Naive thymus-derived CD4-positive, alpha-beta T cell (primary cell): ENCODE measurements at places on chromosomes 3 and 15. TPM values are rescaled to one million over a fixed set of nuclear protein-coding genes. Genes with fewer than 3 reads are reported as not detected.

GRCh38 chr3:79497447-79498111, 270.2 kb downstream of the ROBO1 start:
- H3K27ac ChIP-seq: no peak overlapping the region
- no peaks in the 10 kb centered on the region for H3K36me3 ChIP-seq
- DNase-seq: no peak

DNA sequence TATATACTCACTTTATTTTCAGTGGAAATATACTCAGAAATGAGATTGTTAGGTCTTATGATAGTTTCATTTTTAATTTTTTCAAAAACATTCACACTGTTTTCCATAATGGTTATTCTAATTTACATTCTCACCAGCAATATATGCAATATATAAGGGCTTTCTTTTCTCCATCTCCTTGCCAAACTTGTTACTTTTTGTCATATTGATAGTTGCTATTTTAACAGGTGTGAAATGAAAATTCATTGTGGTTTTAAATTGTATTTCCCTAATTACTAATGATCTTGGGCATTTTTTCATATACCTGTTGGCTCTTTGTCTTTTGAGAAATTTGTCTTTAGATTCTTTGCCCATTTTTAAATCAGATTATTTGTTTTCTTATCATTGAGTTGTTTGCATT, 325.2 kb downstream of the DIPK2A start:
- H3K4me1 ChIP-seq: no peaks in the 10 kb centered on the region
- no peaks in the 10 kb centered on the region for H3K36me3 ChIP-seq
- DNase-seq: no peak
- no peaks in the 10 kb centered on the region for H3K27me3 ChIP-seq

DNA sequence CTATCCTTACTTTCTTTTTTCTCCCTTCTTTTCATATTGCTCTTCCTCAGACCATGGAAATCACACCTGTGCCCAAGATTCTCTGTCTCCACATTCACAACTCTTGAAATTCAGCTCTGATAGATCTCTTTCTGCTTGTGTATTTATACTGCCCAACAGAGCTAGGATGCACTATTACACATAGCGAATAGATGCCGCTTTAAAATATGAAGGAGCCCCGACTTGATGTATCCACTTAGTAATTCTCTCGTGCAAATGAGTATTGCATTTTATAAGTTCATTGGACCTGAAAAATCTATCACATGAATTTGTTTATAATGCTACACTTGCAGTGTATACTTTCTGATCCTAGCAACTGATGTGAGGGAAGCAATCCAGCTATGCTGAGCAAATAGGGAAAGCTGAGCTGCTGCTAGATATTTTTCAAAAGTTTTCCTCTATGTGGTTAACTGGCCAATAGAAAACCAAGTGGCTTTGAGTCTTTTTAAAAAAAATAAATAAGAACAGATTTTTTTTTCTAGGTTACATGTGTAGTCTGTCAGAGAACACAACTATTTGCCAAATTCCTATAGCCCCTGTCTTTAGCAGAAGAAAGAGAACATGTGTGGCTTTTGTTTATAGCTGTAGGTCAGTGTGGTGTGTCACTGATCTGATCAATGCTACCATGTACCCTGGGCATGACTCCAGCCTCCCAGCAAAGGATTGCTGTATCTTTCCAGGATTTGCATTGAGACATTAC, 64.3 kb upstream of the LEKR1 start:
- no peak for DNase-seq
- H3K27me3 ChIP-seq: no peaks in the 10 kb centered on the region
- no peak overlapping the region for H3K4me3 ChIP-seq
- H3K4me1 ChIP-seq: no peaks in the 10 kb centered on the region
- no peak overlapping the region for H3K27ac ChIP-seq

DNA sequence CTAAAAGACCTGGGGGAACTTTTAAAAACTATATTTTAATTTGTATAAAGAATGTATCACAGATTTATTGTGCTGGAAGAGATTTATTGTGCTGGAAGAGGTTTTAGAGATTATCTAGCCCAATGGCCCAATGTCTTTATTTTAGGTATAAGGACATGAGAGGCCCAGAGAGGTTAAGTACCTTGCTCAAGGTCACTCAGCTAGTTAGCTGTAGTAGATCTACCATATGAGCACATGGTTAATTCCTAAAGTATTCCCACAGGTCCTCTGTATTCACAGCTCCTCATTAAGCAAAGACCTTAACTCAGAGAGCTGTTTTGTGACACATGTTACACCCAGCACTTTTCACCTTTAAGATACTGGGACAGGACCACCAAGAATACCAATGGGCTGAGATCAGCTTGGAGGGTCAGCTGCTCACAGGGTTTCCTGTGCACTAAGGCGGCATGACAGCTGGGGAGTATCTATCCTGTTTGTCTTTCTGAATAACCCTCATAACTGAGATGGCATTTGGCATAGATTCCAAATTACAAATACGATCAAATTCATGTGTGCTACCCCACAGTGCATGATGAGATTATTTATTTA, 143.1 kb upstream of the TBL1XR1 start:
- no peak overlapping the region for H3K4me3 ChIP-seq
- peaks cover 19% of the 10 kb centered on the region for H3K4me1 ChIP-seq
- DNase-seq: no peak

- no peaks in the 10 kb centered on the region for H3K27me3 ChIP-seq
- H3K4me1 ChIP-seq: no peaks in the 10 kb centered on the region
- no peaks in the 10 kb centered on the region for H3K36me3 ChIP-seq
Observed at GRCh38 chr3:38840987-38841386, 25.0 kb upstream of the SCN10A start.

The NR1I2 gene
- 0.22 TPM in 1 of 2 replicates, not detected in the other for total RNA-seq

- H3K4me1 ChIP-seq: peaks cover 20% of the 10 kb centered on the region
- no peak for DNase-seq
- peak overlapping the region; percentile 68 for H3K4me3 ChIP-seq
- H3K36me3 ChIP-seq: no peaks in the 10 kb centered on the region
- peak overlapping the region; percentile 70 for H3K27ac ChIP-seq
- H3K27me3 ChIP-seq: no peaks in the 10 kb centered on the region
Observed at GRCh38 chr3:58333206-58334012, 717 bp downstream of the PXK start.

DNA sequence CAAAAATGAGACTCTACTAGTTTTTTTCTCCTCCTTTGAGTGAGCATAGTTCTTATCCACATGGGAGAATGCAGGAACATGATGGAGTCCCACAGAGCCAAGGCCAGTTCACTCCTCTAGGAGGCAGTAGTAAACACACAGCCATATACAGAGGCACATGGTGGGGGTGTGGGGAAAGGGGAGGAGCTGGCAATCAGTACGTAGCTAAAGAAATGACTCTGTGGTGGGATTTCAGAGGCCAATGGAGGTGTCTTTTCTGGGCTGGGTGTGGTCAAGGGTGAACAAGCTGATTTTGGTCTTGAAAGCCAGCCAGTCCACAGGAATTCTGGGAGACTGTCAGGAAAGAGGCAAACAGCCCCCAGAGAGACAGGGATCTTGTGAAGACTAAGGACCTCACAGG, 6.6 kb upstream of the RAB11A start:
- no peaks in the 10 kb centered on the region for H3K36me3 ChIP-seq
- no peaks in the 10 kb centered on the region for H3K27me3 ChIP-seq
- H3K4me1 ChIP-seq: no peaks in the 10 kb centered on the region
- no peak overlapping the region for H3K27ac ChIP-seq
- no peak overlapping the region for H3K4me3 ChIP-seq

The FSD2 gene
- not detected in 2 replicates for total RNA-seq

DNA sequence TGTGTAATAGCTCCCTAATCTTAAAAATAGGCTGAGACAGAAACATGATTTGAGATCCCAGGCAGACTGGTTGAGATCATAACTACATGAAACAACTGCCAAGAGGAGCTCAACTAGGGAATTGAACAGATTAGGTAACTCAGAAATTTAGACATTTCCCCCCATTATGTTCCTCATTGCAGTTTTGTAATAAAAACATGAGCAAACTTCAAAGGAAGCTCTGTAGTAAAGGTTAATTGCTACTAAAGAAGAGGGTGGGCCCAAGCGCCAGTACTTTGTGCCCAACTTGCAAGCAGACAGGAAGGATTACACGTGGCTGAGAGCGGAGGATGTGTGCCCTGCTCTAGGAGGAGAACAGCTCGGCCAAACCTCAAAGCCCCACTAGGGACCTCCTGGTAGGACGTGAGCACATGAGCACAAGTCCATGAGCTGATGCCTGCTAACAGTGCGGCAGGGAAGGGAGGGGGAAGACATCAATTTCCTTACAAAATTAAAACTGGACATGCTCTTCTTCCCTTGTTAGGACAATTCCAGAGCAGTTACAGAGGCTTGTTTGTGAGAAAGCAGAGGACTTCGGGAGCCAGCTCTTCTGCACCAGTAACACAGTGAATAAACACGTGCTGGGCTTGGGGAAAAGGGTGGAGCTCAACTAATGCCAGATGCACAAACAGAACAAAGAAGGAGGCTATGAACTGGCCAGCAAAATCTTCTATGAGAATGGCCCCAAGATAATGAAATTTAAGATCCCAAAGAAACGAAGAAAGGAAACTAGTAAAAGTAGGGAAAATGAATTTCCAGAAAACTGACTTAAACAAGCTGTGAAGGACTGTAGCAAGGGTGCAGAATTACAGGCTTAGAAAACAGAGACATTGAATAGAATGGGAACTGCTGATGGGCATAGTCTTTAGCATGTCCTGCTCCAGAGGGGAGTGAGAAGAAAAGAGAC, 275.5 kb downstream of the MECOM start:
- H3K4me1 ChIP-seq: no peaks in the 10 kb centered on the region
- no peak overlapping the region for H3K27ac ChIP-seq
- no peak overlapping the region for H3K4me3 ChIP-seq
- no peaks in the 10 kb centered on the region for H3K27me3 ChIP-seq

DNA sequence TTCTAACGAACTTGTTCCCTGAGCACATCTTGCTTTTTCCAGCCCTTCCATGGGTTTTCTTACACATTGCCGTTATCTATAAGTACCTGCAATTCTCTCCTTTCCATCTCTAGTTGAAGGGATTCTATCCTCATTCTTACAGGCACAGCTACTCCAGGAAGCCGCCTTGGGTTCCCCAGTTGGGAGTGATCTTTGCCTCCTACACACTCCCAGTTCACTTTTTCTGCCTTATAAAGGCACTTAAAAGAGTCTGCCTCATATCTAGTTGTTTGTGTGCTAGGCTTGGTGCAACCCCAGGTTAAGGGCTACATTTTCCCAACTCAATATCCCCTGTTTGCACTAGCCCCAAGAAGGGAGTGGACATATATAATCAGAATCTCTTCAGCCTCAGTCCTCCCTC, 44.0 kb upstream of the IREB2 start:
- H3K4me1 ChIP-seq: no peaks in the 10 kb centered on the region
- no peak overlapping the region for H3K4me3 ChIP-seq
- no peak for DNase-seq
- H3K27ac ChIP-seq: no peak overlapping the region

DNA sequence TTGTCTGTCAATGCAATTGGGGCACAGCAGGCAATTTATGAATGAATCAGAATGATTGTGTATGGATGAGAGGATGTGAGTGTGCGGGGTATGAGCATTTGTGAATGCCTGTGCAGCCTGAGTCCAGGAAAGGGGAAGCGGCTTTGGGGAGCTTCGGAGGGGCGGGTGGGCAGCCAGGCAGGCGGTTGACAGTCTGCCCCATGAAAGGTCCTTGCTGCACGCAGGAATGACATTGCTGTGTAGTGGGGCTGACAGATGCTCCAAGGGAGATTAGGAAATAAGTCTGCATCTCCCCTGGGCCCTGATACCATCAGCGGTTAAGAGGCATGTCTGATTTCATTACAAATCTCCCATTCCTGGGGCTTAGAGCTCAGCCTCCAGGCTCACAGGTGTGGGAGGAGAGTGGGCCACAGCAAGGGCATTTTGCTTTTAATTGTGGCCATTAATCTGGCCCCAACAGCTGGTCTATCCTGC, 26.4 kb upstream of the TSPAN3 start:
- no peaks in the 10 kb centered on the region for H3K36me3 ChIP-seq
- H3K4me1 ChIP-seq: no peaks in the 10 kb centered on the region
- H3K4me3 ChIP-seq: no peak overlapping the region

- no peaks in the 10 kb centered on the region for H3K4me1 ChIP-seq
- no peaks in the 10 kb centered on the region for H3K36me3 ChIP-seq
- H3K27ac ChIP-seq: no peak overlapping the region
- H3K4me3 ChIP-seq: no peak overlapping the region
- no peaks in the 10 kb centered on the region for H3K27me3 ChIP-seq
Observed at GRCh38 chr3:123656691-123657090, 71.8 kb upstream of the HACD2 start.

GRCh38 chr15:33242669-33243191, 48.2 kb upstream of the FMN1 start:
- H3K36me3 ChIP-seq: no peaks in the 10 kb centered on the region
- no peak for DNase-seq
- H3K4me1 ChIP-seq: no peaks in the 10 kb centered on the region

- no peak overlapping the region for H3K4me3 ChIP-seq
- no peaks in the 10 kb centered on the region for H3K27me3 ChIP-seq
Observed at GRCh38 chr3:117565777-117566176, 856.2 kb downstream of the TUSC7 start.

The STRC gene
- total RNA-seq: 2.0 TPM

The CASR gene
- total RNA-seq: not detected

The GRK7 gene
- total RNA-seq: 0.27 TPM

- DNase-seq: no peak
- peaks cover 10% of the 10 kb centered on the region for H3K4me1 ChIP-seq
Observed at GRCh38 chr3:127634653-127635052, 5.7 kb downstream of the PODXL2 start.

DNA sequence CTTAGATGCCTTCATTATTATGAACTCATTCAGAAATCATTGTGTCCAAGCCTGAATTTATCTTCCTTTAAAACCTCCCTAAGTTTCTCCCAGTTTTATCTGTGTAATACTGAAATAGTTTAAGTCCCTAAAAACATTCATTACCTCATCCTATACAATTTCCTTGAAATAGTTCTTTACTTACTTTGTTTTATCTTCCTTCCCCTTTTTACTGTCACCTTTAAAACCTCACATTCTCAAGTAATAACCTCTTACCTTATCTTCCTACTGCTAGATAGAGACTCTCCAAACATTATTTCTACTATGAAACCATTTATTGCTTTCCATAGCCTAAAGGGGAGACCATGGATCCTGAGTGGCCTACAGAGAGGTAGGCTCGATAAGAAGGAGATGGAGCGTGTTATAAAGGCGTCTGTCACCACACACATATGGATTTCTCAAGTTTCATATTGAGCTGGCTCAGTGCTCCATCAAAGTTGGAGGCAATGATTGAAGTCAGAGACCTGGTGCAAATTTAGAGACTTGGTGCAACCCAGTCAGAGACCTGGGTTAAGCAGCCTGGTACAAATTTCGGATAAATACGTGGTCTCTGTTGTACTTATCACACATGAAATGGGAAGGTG, 140.4 kb downstream of the NFKBIZ start:
- no peak overlapping the region for H3K27ac ChIP-seq
- no peak for DNase-seq
- no peaks in the 10 kb centered on the region for H3K36me3 ChIP-seq
- H3K27me3 ChIP-seq: no peaks in the 10 kb centered on the region
- peaks cover 6% of the 10 kb centered on the region for H3K4me1 ChIP-seq

DNA sequence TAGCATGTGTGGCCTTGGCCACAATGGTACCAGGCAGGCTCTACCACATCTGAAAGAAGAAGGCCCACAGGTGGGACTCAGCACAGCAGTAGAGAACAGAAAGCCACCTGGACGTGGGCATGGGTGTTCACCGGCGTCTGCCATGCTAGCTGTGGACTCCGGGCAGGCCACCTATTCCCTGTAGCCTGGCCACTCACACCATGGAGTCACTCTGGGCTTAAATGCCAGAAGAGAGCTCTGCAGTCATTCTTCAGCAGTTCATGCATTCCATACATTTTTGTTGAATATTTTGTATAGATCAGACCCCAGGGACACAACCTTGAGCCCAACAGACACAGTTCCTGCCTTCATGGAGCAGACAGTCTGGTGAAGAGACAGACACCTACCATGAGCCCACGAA, 138.6 kb downstream of the SRGAP3 start:
- no peak overlapping the region for H3K4me3 ChIP-seq
- no peaks in the 10 kb centered on the region for H3K36me3 ChIP-seq
- H3K27me3 ChIP-seq: no peaks in the 10 kb centered on the region
